Right ventricle myocardium inferior (tissue), 1 donor: ENCODE measurements at places on chromosomes 7 and 10.

DNA sequence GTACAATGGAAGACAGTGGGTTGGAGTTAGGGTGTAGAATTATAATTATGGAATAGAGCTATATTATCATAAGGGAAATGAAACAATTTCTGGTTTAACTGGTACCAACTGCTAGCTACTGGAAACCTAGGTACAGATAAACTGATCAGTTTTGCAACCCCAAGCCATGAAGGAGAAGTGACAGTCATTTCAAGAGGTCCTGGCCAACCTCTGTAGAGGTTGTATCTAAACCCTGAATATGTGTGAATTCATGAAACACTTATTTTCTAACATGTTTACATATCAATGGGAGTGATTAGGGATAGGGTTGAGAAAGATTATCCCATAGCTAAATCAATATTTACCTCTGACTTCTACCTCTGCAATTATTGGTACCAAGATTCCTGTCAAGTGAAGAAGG lies 29.9 kb upstream of the CC2D2B start:
- no peak for DNase-seq

- no peak for DNase-seq
Observed at GRCh38 chr10:7003831-7004395, 406.9 kb downstream of the SFMBT2 start.

DNA sequence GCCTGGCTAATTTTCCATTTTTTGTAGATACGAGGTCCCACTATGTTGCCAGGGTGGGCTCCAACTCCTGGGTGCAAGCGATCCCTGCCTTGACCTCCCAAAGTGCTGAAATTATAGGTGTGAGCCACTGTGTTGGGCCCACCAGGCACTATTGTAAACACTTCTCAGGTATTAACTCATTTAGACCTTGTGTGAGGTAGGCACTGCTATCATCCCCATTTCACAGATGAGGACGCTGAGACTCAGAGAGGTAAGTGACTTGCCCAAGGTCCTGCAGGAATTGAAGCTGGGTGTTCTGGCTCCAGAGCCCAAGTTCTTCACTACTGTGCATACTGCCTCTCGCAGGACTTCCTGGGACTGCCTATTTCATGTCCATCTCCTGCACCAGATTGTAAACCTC lies 67.1 kb upstream of the SYPL1 start:
- no peak for DNase-seq

DNA sequence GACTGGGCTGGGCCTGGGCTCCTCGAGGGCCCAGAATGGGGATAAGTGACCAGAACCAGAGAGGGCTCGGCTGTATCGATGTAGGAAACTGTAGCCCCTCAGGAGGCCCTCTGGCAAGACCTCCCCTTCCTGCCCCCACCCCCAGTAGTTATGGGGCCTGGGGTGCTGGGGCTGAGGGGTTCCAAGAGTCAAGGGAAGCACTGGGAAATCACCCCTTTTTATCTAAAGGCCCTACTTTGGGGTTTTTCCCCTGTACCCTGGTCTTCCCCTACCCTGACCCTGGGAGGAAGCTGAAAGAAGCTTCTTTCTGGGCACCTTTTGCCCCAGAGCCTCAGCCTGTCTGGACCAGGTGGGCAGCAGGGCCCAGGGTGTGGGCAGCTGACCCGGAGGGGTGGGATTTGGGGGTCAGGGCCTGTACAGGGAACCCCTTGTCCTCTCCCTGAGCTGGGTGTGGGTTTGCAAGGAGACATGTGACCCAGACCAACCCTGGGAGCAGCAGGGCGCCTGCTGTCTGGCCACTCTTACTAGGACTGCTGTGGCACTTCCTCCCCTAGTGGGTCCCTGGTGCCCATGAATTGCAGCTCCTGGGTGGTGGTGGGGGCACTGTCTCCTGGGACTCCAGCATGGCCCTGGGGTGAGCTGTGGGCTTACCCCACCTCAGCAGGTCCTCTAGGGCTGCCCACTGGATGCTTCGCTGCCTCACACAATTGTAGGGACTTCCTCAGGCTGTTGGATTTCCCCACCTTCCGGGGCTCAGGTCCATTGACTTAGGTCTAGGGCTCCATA lies 1.5 kb downstream of the IRF5 start:
- no peak for DNase-seq

- no peak for DNase-seq
Observed at GRCh38 chr10:124745673-124746072, 1.5 kb upstream of the FAM53B start.

- no peak for DNase-seq
Observed at GRCh38 chr7:34080513-34080912, 175.2 kb downstream of the BMPER start.

GRCh38 chr7:4762121-4763055 lies 13.0 kb upstream of the AP5Z1 start:
- DNase-seq = no peak

- no peak for DNase-seq
Observed at GRCh38 chr10:22640359-22640758, 74.0 kb downstream of the PIP4K2A start.

DNA sequence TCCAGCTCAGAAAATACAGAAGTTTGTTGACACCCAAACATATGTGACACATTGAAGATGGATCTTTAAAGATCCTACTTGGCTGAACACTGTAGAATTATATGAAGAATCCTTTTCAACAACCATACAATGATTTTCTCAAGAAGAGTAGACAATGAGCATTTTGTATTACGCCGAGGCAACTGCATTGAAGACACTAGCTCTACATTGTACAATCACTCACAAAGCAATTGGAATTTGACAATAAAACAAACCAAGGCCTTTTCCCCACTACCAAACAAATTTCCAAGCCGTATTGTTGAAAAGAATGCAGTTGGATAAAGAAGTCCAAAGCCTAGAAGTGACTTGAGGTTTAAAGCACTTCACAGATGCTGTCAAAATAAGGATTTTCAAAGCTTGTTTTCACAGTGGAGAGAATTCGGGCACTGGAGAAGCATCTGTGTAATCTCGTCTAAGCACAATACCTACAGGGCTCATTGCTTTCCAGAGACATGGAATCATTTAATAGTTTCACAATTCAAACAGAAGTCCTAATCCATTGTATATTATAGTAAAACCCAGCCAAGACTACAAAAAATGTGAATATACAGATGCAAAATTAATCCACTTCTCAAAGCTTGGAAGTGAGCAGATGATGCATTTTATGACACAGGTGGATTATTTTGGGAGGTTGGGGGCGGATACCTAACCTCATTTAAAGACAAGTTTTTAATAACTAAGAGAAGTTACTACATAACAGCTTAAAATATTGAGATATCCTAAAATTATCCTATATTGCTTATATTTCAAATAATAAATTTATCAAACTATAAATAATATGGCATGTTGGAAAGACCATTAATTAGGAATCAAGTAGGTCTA lies 78.6 kb downstream of the SORCS1 start:
- DNase-seq = no peak

DNA sequence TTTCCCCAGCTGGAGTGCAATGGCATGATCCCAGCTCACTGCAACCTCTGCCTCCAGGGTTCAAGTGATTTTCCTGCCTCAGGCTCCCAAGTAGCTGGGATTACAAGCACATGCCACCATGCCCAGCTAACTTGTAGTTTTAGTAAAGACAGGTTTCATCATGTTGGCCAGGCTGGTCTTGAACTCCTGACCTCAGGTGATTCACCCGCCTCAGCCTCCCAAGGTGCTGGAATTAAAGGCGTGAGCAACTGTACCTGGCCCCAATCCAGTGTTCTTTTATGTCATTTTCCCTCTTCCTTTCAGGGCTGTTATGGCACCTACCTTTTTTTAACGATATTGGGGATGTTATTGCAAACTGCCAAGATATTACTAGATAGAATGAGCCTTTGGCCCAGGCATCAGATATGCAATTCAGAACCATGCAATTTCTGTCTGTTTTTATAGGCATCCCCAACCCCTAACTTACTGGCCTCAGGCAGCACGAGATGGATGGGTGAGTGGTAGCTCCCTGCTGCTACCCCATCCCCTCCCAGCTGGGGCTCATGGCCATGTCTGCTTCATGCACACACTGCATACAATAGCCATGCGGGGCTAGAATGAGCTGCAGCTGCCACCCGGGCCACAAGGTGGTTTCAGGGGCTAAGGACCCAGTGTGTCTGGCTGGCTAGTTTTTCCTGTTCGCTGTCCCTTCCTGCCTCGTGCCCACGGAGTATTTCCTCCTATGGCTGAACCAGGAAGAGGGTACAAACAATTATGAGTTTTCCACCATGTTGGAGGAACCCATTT lies 1080.1 kb upstream of the SORCS1 start:
- DNase-seq = no peak

DNA sequence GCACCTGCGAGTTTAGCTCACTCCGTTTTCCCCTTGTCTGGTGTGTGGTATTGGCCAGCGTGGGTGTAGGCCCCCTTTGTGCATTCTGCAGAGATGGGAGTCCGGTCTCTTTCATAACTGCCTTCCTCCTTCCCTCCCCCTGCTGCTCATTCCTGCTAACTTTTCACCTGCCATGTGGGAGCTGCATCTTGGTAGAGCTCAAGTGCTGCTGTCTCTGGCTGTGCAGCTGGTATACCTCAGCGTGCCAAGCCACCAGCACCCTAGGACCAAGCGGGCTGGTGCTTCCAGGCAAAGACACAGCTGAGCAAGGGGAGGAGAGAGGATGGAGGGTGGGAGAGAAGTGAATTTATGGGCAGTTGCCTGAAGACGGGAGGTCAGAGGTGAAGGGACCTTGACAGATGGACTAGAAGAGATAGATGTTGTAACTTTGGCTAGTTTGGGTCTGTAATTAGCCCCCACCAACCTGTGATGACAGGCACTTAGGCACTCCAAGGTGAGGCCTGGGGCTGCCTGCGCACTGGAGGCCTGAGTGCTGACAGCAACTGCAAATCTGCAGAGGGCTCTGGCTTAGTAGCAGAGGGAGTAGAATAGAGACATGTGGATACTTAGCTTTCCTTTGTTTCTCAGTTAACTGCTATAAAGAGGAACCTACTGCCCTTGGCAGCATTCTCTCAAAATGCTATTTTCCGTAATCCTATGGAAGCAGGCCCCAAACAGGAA lies 148.8 kb upstream of the AGK start:
- DNase-seq = no peak

DNA sequence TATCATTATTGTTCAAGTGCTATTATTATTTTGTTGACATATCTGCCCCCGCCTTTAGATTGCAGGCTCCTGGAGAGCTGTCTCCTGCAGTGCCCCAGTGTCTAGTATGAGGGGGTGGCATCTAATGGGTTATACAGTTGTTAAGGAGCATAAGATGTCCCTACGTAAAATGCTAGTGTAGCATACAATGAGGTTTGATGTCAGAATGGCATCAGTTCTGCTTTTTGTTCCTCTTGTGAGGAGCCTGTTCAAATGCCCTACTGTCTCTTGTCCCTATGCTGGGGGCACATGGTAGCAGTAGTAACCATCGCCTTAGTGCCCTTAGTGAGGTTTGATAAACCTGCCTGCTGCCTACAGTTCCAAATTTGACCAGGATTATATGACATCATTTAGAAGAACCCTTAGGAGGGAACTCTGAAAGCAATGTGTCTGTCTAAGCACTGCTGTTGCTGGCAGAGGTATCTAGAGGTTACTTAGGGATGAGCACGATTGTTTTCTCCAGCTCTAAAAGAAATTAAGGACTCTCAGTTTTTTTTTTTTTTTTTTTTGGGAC lies 9.7 kb downstream of the CREM start:
- no peak for DNase-seq

GRCh38 chr10:31149835-31150512 lies 118.3 kb upstream of the ZNF438 start:
- DNase-seq = no peak

DNA sequence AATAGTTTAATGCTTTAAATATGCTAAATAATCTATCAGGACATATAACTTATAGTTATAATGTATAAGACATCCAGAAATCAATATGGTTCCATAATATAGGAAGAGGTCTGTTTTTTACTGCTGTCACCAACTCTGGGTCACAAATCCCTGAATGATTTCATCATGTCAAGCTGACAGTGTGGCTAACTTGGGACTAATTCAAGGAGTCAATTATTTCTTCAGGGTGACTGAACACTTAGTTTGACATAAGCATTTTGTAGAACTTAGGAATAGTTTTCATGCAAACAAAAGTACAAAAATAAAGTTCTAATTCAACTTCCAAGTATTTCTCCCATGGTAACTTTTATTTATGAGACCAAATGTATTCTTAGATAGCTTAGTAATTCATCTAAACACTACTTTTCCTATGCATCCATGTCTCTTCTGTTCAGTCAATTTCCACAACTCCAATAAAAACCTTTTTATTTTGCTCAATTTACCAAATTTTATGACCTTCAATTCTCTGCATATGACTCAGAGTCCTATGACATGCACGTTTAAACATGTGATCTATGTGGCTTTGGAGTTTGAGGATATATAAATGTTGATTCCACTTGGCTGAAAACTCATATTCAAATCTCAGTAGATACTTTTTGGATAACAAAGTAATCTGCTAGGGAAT lies 40.3 kb upstream of the GNAT3 start:
- no peak for DNase-seq

- no peak for DNase-seq
Observed at GRCh38 chr7:137937202-137937560, 64.7 kb downstream of the CREB3L2 start.

DNA sequence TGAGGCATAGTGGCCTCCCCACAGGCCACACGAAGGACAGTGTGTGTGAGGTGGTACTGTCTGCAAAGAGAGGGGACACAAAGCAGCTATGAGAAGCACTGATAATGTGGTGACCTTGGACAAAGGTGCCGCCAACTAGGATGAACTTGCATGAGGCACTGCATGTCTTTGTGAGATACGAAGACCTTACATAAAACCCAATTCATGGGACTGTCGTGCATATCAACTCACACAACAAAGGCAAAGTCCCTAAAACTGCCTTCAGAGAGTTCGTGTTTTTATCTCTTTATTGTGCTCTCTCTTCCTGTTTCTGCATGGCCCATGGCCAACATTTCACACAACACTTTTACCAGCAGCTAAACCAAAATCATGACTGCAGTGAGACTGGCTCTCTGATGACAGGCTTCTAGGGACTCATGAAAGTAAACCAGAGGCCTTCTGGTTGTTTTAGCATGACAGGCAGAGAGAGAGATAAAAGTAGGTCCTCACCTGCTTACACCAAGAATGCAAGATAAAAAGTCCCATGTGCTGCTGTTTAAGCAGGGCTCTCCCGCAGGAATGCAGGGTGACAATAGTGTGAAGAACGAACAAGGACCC lies 347.8 kb downstream of the ELMO1 start:
- DNase-seq = no peak

DNA sequence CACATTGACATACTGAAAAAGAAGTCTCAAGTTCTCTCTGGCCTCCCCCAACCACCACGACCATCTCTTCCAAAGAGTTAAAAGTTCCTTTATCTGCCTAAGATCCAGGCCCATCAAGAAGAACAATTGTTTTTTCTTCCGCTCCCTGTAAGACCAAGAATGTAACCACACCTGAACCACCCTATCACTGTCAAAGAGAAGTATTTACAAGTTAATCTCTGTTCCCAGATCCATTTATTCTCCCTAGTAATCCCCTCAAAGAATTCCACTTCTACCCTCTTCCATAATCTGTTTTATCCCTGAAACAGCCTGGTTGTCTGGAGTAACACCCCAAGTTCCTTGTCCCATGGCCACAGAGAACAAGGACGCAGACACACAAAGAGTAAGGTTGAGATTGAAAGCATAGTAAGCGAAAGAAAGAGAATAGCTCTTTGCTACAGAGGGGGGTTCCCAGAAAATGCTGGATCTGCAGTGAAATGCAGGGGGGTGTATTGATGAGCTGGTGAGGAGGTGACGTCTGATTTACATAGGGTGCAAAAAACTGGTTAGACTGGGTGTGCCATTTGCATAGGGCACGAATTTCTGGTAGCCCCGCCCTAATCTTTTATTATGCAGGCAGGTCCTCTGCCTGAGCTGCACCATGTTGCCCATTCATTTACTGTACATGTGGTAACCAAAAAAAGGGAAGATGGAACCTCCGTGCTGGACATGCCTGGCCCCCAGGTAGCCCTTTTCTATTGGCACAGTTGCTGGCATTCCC lies 122.0 kb downstream of the SKIDA1 start:
- DNase-seq = no peak
